ENCODE measurements at places on chromosomes 7 and 10.

GRCh38 chr10:73218431-73219191 is 28.4 kb downstream of the DNAJC9 start:
- no peak for DNase-seq

DNA sequence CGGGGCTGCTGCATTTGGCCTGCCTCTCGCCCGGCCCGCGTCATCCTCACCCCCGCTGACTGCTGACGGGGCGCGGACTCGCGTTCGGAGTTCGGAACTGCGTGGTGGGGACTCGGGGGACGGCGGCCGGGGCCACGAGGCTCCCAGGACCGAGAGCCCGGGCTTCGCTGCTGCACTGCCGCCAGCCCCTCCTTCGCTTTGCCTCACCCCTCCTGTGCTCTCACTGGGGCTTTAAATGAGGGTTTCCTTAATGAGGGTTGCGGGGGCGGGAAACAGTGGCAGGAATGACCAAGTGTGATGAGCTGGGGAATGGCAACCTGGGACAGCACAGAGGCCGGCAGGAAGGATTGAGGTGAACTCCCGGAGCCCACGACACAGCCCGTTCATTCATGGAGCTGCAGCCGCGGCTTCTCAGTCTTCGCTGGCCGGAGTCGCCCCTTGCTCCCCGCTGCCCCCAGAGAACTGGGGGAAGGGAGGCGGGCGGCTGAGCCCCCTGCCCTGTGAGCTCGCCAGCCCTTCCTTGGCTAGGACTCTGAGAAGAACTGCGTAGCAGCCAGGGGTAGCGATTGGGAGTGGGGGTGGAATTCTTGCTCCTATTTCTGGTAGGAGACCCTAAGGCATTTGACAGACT is 1.5 kb upstream of the LRRC4 start:
- no peak for DNase-seq

DNA sequence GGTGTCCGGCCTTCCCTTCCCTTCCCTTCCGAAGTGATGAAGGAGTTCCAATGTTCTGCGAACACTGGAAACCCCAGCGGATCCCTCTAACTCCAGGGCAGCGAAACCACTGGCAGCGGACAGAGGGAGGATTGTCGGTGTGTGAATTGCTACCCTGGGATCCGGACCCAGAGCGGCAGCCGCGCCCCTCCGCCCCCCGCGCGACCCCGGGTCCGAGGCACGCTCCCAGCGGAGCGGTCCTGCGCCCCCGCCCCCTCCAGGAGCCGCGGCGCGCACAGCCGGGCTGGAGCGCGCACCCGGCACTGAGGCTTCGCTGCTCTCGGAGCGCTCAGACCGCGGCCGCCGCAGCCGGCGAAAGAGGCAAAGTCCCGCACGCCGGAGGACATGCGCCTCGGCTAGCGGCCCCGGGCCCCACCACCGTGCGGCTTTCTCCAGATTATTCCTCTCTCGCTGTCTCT is at the start of gene PTPRZ1:
TSS of gene PTPRZ1 (plus strand) at position 331 of the 458 bp plus-strand sequence. CDS start 339 bp downstream, outside the sequence.
- no peak for DNase-seq

DNA sequence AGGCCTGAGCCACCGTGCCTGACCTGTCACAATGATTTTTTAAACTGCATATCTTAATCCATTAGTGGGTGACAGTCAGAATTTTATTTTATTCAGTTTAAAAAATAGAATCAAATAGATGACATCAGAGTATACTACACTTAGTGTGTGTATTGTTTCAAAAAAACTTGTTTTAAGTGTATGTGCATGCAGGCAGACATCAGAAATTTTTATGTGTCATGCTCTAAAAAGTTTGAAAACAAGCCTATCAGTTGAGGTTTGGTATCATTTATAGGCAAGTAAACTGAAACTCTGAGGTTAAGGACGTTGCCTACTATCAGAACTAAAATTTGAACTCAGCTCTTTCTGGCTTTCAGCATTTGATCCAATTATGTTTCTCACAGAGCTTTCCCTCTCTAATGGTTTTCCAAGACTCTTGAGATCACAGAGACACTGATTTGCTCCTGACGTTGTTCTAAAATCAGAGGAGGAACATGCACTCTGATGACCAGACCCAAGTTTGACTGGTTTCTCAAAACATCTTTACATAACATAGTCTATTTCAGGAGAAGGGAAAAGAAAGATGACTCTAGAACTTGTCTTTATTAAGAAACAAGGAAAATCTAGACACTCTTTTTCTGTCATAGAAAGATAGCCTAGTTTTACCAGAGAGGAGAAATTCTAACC is 188.6 kb downstream of the AUTS2 start:
- DNase-seq = no peak

DNA sequence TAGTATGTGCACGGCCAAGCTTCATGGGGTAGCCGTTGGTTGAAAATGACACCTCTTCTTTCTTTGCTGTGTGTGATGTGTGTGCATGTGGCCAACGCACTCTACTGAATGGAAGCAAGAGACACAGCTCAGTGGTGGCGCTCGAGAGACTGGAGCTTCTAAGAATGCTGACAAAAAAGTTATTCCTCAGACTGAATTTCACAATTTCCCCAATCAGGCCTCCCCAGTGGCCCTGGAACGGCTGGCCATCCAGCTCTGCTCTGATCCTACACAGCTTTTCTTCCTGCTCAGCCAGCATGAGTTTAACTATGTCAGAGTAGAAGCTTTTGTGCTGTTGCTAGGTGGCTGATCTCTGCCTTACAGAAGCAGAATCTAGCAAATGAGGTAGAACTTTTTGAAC is 186.7 kb upstream of the PLXDC2 start:
- DNase-seq = no peak

- no peak for DNase-seq
Measured at GRCh38 chr7:105307163-105307672, 81.5 kb downstream of the SRPK2 start.

- no peak for DNase-seq
Measured at GRCh38 chr7:94656925-94657731, 1.2 kb upstream of the SGCE start.

DNA sequence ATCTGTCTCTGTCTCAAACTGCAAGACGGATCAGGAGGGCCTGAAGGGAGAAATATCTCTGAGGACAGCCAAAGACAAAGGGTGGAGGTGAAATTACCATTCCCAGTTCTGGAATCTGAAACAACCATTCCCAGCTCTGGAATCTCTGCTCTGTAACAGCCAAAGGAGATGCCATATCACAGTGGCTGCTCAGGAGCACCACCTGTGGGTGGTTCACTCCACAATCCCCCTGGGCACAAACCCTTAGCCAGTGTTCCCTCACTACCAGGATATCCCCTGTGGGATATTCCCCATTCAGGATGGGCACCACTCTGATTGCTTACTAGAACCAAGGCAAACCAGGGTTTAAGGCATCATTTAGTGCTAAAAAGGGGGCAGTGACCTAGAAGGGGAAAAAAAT is 199.0 kb downstream of the HTR7 start:
- DNase-seq = no peak

- DNase-seq = no peak
Measured at GRCh38 chr7:76332078-76332477, 26.7 kb downstream of the YWHAG start.

GRCh38 chr10:63434866-63435854 is 30.6 kb downstream of the JMJD1C start:
- DNase-seq = no peak

DNA sequence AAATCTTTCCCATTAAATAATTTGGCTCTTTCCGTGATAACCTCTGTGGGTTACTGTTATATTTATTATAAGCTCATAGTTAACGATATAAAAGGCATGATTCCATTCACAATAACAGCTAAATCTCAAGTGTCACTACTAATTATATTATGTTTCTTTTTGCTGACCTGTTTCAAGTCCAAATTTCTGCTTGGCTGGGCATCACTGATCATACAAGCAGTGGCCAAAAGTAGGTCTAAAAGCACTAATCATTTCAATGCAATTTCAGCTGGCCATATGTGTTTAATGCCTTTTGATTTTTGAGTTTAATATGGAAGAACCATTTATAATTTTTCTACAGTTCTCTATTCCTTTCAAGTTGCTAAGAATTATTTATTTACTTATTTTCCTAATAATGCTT is 110.7 kb downstream of the SEMA3A start:
- DNase-seq = no peak

DNA sequence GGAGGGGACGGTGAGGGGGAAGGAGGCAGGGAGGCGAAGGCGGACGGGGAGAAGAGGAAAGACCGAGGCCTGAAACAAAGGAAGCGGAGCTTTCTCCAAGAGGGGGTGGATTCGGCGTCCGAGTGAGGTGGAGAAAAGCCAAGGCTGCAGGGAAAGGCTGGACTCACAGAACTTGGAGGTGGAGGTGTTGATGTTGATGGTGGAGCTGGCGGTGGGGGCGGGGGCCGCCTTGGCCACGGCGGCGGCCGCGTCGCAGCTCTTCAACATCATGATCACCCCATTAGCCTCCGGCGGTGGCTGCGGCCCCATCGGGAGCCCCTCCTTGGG is 578 bp downstream of the CACUL1 start:
- DNase-seq = no peak

DNA sequence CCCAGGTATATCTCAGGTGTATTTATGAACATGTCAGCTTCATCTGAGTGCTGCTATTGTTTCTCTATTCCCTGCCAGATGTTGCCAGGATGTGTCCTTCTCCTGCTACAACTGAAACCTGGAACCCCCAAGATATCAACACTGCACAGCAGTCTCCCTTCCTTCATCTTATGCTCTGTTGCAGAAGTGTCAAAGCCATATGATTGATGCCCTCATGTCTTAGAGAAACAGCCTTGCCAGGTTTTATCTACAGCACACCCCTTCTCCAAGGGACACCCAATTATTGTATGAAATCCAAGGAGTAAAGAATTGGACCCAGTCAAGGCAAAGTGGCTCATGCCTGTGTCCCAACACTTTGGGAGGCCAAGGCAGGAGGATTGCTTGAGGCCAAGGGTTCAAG is 60.5 kb upstream of the GHITM start:
- DNase-seq = no peak

GRCh38 chr7:108402865-108403264 is 53.4 kb downstream of the NRCAM start:
- no peak for DNase-seq

- DNase-seq = peak; percentile 47
Measured at GRCh38 chr10:102627736-102628293, 16.5 kb upstream of the TRIM8 start.

DNA sequence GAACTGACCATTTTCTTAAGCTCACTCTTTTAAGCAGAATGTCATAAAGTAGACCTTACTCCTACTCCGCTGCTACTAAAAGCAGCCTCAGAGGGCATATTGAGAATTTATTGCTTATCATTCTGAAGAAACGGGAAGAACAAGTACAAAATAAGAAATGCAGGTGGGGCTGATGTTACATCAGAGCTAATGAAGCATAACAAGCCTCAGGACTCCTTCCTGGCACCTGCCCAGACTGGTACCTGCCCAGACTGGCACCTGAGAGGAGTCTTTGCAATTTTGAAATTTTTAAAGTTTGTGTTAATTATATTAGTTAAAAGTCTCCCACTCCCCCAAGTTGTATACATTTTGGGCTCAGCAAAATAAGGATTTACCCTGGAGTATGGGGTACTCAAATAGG is 162.4 kb downstream of the SEMA3E start:
- DNase-seq = no peak

- DNase-seq = no peak
Measured at GRCh38 chr7:140901941-140902302, 22.8 kb downstream of the BRAF start.

- no peak for DNase-seq
Measured at GRCh38 chr7:69318794-69319193, 279.5 kb upstream of the AUTS2 start.

DNA sequence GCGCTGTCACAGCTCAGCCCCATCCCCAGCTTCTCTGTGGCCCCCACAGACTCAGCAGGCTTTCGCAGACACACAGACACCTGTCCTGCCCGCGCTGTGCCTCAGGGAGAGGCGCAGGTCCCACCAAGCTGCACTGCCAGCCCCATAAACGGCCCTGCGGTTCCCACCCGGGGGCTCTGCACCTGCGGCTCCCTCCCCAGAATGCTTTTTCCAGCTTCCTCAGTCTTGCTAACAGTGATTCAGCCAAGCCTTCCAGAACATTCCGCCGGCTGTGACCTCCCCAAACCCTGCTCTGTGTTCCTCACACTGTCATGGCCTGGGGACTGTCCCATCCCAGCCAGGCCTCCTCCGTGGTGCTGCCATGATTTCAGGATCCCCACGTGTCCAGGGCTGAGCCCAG is 27.8 kb upstream of the TNRC18 start:
- no peak for DNase-seq

- DNase-seq = no peak
Measured at GRCh38 chr7:45057878-45058277, 30.9 kb downstream of the NACAD start.

- DNase-seq = no peak
Measured at GRCh38 chr10:60182691-60183090, 207.0 kb downstream of the ANK3 start.

DNA sequence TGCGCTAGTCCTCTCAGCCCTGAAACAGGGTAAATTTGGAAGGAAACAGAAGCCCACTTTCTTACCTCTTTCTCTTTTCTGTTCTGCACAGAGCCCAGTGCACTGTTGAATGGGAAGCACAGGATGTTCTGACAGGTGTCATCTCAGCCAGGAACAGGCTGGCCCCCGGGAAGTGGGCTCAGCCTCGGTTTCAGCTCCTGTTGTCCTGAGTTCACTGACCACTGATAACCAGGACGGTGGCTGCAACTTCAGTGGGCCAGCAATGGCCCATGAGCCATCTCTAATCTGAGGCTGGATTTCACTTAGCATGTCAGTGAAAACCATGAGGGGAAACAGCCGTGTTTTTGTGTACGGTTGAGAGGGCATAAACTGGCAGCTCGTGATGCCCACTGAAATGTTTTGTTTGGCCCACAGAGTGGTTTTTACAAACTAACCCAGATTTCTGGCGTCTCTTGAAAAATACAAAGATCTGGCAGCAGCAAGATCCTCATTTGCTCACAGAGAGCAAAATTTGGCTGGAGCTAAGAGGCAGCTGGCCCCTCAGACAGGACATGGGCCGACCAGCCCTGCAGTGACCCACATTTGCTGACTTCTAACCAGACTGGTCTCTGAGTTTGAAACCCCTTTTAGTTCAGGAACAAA is 455.9 kb downstream of the PAXIP1 start:
- DNase-seq = no peak

- DNase-seq = no peak
Measured at GRCh38 chr10:30756896-30757295, 127.3 kb upstream of the LYZL2 start.

DNA sequence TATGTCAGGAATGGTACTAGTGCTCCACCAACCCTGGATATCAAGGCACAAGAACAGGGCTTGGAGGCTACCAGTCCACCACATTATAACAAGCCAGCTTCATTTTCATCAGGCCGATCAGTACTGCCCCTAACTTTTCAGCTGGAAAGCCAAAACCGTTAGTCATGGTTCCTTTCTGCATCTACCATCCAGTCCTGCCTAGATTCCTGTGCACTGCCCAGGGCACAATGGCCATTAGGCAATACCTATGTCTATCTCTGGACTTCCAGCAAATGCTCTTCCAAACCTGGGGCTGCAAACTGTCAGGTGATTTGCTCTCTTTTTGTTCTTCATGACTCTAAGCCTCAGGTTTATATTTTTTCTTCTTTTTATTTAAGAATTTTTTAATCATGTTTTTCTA is 937.7 kb downstream of the SORCS1 start:
- no peak for DNase-seq

All from AG09319 (cell line).